ENCODE measurements at places on chromosomes 5 and 9.
A peak's percentile ranks its signal among the peaks of the same experiment; 100 is the strongest.

DNA sequence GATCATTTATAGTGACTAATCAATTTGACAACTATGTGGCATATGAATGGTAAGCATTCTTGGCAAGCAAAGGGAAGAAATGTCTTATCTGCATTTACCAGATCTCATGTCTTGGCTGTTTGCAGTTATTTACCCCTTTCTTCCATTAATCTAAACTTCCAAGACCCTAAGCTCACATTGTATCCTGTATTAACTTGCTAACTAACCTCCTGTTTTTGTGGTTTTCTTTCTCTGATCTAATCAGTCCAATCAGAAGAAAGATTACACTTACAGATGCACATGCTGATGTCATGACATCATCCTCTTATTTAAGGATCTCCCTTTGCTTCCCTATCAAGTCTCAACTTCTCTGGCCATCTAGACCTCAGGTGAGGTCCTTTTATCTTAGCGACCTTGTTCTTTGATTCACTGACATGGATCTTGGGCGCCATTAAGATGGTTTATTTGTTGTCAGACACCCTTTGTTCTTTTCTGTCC lies 95.5 kb downstream of the F2RL2 start:
- no peak for DNase-seq
- no peaks in the 10 kb centered on the region for H3K4me1 ChIP-seq
- H3K27me3 ChIP-seq = no peaks in the 10 kb centered on the region
- no peak overlapping the region for H3K27ac ChIP-seq
- H3K4me3 ChIP-seq = no peak overlapping the region

GRCh38 chr9:91661451-91661850 lies 237.8 kb upstream of the NFIL3 start:
- H3K27me3 ChIP-seq = no peaks in the 10 kb centered on the region
- H3K27ac ChIP-seq = no peak overlapping the region
- DNase-seq = no peak
- no peaks in the 10 kb centered on the region for H3K36me3 ChIP-seq
- no peak overlapping the region for H3K4me3 ChIP-seq
- peaks cover 3% of the 10 kb centered on the region for H3K4me1 ChIP-seq

- no peaks in the 10 kb centered on the region for H3K27me3 ChIP-seq
- peaks cover 23% of the 10 kb centered on the region for H3K4me1 ChIP-seq
- peaks cover 23% of the 10 kb centered on the region for H3K36me3 ChIP-seq
- no peak overlapping the region for H3K4me3 ChIP-seq
- H3K27ac ChIP-seq = no peak overlapping the region
Observed at GRCh38 chr9:121302341-121302740, 34.4 kb downstream of the GSN start.

DNA sequence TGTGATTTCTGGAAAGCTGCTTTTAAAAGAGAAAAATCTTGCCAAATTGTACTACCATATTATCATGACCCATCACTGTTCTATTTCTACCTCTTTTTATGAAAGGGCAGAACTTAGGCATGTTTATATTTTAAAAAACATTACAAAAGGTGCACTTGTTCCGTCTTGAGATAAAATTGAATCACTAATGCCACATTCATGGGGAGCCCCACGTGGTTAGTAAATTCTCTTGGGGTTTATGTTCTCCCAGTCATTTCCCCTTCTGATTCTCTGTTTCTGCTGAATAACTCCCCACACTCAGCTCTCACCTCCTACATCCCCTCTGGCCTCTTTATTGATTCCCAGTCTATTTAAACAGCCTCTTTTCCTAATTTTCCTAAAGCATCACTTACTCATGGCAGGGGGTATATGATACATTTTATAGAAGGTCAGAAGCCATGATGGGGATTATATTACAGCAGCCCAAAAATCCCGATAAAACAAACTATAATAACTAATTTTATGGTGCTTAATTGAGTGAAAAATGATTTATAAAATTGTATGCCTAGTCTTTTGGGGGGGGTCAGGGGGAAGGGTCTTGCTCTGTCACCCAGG lies 19.7 kb upstream of the VLDLR start:
- no peak overlapping the region for H3K4me3 ChIP-seq
- H3K4me1 ChIP-seq = no peaks in the 10 kb centered on the region
- no peak overlapping the region for H3K27ac ChIP-seq
- no peaks in the 10 kb centered on the region for H3K27me3 ChIP-seq

DNA sequence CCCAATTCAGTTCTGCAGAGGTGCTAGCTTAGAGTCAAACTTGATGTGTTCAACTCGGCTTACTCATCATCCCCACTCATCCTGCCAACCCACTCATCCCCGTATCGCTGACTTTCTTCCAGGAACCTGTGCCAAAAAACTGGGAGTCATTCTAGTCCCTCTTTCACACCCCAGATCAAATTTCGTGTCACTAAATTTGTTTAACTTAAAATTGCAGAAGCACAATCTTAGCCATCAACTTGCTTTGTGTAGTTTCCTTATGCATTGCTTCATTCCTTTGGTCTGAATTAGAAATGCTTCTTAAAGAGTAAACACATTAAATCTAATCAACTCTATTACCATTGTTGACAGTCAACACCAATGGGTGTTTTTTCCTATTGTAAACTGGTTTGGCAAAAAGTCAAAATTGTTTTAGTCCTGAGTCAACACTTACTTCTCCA lies 162.4 kb downstream of the TTC39B start:
- no peak overlapping the region for H3K4me3 ChIP-seq
- DNase-seq = no peak
- no peak overlapping the region for H3K27ac ChIP-seq
- no peaks in the 10 kb centered on the region for H3K4me1 ChIP-seq
- no peaks in the 10 kb centered on the region for H3K36me3 ChIP-seq
- H3K27me3 ChIP-seq = no peaks in the 10 kb centered on the region

GRCh38 chr5:52148679-52149078 lies 639.0 kb upstream of the ITGA1 start:
- no peaks in the 10 kb centered on the region for H3K36me3 ChIP-seq
- no peak for DNase-seq
- H3K27ac ChIP-seq = no peak overlapping the region
- no peaks in the 10 kb centered on the region for H3K27me3 ChIP-seq
- H3K4me1 ChIP-seq = no peaks in the 10 kb centered on the region

DNA sequence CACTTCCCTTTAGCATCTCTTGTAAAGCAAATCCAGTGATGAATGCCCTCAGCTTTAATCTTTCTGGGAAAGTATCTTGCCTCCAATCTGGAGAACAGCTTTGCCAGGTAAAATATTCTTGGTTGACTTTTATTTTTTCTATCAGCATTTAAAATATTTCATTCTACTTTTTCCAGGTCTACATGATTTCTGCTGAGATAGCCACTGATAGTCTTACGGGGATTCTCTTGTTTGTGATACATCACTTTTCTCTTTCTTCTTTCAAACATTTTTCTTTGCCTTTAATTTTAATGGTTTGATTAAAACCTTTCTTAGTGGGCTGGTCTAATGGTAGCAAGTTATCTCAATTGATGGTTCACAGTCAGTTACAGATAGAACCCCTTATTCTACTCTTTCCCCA lies 33.9 kb upstream of the FAM120A start:
- no peak overlapping the region for H3K27ac ChIP-seq
- no peak for DNase-seq
- H3K4me1 ChIP-seq = no peaks in the 10 kb centered on the region
- no peaks in the 10 kb centered on the region for H3K36me3 ChIP-seq

GRCh38 chr5:140351609-140352334 lies 5.4 kb upstream of the HBEGF start:
- peaks cover 5% of the 10 kb centered on the region for H3K4me1 ChIP-seq
- H3K27ac ChIP-seq = no peak overlapping the region
- no peaks in the 10 kb centered on the region for H3K27me3 ChIP-seq
- DNase-seq = peak; percentile 52
- H3K36me3 ChIP-seq = no peaks in the 10 kb centered on the region

GRCh38 chr9:137071282-137071681 lies 925 bp upstream of the SAPCD2 start:
- peak overlapping the region; percentile 31 for H3K4me3 ChIP-seq
- H3K36me3 ChIP-seq = no peaks in the 10 kb centered on the region
- H3K27me3 ChIP-seq = no peaks in the 10 kb centered on the region
- H3K4me1 ChIP-seq = peaks cover 4% of the 10 kb centered on the region
- no peak for DNase-seq
- H3K27ac ChIP-seq = peak overlapping the region; percentile 78

- no peak for DNase-seq
- H3K36me3 ChIP-seq = no peaks in the 10 kb centered on the region
- H3K4me3 ChIP-seq = no peak overlapping the region
Observed at GRCh38 chr5:160185626-160186360, 43.5 kb upstream of the FABP6 start.

GRCh38 chr9:123933440-123934212 lies 3.7 kb upstream of the DENND1A start:
- no peak for DNase-seq
- no peak overlapping the region for H3K4me3 ChIP-seq
- H3K4me1 ChIP-seq = peaks cover 5% of the 10 kb centered on the region
- no peaks in the 10 kb centered on the region for H3K27me3 ChIP-seq
- H3K36me3 ChIP-seq = no peaks in the 10 kb centered on the region

- no peaks in the 10 kb centered on the region for H3K4me1 ChIP-seq
- H3K4me3 ChIP-seq = no peak overlapping the region
- H3K36me3 ChIP-seq = no peaks in the 10 kb centered on the region
- H3K27ac ChIP-seq = no peak overlapping the region
- H3K27me3 ChIP-seq = no peaks in the 10 kb centered on the region
- DNase-seq = no peak
Observed at GRCh38 chr5:150236981-150237754, 47.3 kb downstream of the SLC6A7 start.

DNA sequence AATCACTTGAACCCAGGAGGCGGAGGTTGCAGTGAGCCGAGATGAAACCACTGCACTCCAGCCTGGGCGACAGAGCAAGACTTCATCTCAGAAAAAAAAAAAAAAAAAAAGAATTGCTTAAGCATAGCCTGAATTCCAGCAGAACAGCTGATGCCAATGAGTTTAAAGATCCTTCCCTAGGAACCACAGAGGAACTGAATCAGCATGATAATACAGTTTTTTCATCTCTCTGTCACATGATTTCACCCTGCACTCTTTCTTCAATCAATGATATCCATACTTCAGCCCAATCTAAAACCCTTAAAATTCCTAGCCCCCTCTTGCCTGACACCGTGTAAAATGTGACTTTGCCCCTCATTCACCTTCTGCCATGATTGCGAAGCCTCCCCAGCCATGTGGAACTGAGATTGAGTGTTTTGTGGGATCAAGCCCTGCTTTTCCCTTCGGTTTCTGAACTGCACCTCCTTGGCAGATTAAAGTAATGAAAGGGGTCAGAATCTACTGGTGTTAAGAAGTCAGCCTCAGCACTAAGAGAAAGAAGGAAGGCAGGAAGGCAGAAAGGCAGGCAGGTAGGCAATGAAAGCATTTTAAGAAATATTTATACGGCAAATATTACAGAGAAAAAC lies 20.9 kb upstream of the DMXL1 start:
- H3K27me3 ChIP-seq = no peaks in the 10 kb centered on the region
- no peak overlapping the region for H3K27ac ChIP-seq
- H3K36me3 ChIP-seq = no peaks in the 10 kb centered on the region
- no peaks in the 10 kb centered on the region for H3K4me1 ChIP-seq
- peak overlapping the region; percentile 41 for H3K4me3 ChIP-seq

GRCh38 chr5:139075066-139076050 lies 122.8 kb downstream of the SIL1 start:
- no peaks in the 10 kb centered on the region for H3K27me3 ChIP-seq
- peak; percentile 19 for DNase-seq
- H3K36me3 ChIP-seq = no peaks in the 10 kb centered on the region
- peaks cover 7% of the 10 kb centered on the region for H3K4me1 ChIP-seq

- H3K36me3 ChIP-seq = no peaks in the 10 kb centered on the region
- no peaks in the 10 kb centered on the region for H3K4me1 ChIP-seq
- H3K4me3 ChIP-seq = no peak overlapping the region
- DNase-seq = no peak
- no peaks in the 10 kb centered on the region for H3K27me3 ChIP-seq
- no peak overlapping the region for H3K27ac ChIP-seq
Observed at GRCh38 chr5:111952555-111952954, 195.6 kb upstream of the NREP start.

DNA sequence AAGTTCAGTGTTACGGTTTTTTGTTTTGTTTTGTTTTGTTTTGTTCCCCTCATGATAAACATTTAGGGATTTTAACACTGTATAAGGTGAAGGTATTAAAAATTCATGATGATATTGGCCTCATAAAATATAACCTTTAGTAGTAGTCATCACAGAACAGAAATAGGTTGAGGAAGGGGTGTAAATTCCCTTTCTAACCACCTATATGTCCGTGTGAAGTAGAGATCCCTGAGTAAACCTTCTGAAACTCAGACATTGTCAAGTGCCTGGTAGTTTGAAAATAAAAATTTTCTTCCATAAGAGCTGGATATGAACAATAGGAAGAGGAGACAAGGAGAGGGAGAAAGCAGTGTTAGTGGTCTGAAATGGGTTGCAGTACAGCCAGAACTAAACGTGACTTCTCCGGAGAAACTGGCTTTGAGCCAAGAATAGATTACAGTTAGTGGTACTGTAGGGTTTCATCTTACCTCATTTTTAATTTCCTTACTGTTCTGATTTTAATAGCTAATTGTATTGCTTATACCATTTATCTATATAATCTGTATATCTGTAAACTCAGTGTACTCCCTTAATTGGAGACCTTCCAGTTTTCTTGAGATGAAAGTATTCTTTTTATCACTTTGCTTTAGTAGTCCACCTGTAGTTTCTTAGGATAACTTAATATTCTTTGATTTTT lies 18.3 kb downstream of the UGCG start:
- no peak overlapping the region for H3K27ac ChIP-seq
- no peak for DNase-seq
- no peak overlapping the region for H3K4me3 ChIP-seq

GRCh38 chr5:38400365-38400764 lies 142.0 kb downstream of the EGFLAM start:
- no peak for DNase-seq
- H3K27me3 ChIP-seq = no peaks in the 10 kb centered on the region
- no peak overlapping the region for H3K4me3 ChIP-seq
- no peak overlapping the region for H3K27ac ChIP-seq
- H3K4me1 ChIP-seq = no peaks in the 10 kb centered on the region
